Caco-2 (cell line): ENCODE measurements at places on chromosomes 16 and 17.
A peak's percentile ranks its signal among the peaks of the same experiment; 100 is the strongest.

DNA sequence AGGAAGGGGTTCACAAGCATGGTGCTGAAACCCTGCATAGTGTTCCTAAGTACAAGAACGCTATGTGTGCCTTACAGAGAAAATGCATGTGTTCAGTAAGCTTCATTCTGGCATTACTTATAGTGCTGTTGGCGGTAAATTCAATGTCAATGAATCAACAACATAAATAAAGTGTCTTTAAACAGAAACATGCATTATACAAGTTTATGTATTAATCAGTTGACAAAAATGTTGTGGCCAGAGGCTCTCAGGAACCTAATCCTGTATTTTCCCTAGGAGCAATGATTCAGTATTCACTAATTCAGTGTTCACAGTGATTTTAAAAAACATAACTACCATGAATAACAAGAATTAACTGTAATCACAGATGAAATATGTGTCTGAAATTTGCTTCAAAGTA lies 47.1 kb upstream of the MYOCD start:
- no peak for DNase-seq

- DNase-seq, result no peak
Measured at GRCh38 chr16:28067604-28068379, 4.3 kb upstream of the GSG1L start.

- DNase-seq, result no peak
Measured at GRCh38 chr17:57389473-57389872, 133.2 kb downstream of the MSI2 start.

- peak; percentile 45 for DNase-seq
Measured at GRCh38 chr17:1312261-1312870, 32.9 kb downstream of the TRARG1 start.

DNA sequence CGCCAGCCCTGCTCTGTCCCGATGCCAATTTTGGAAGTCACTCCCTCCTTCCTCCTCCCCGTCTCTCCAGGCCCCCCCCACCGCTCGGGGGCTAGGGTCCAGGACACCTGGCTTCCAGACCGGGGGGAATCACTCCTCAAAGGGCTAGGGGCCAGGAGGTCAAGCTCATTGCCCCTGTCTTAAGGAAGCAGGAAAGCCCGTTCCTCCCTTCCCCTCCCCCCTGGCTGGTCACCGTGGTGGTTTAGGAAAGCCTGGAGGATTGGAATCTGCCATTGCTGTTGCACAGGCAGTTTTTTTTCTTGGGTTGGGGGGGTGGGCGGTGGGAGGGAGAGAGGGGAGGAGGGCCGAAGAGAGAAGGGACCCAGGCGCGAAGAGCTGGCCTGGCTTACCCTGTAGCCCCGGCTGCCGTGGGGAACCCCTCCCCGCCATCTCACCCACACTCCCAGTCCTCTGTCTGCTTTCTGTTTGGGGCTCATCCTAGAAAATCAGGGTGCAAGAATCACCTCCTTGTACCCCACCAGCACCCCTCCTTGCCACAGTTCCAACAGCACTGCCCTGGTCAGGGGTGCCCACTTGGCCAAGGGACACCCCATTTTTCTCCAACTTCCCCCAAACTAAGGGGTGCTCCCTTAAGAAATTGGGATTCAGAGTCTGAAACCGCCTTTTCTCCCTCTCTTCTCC lies 2.9 kb upstream of the BCL6B start:
- no peak for DNase-seq

- DNase-seq, result no peak
Measured at GRCh38 chr17:62591333-62591732, 36.1 kb upstream of the MRC2 start.

DNA sequence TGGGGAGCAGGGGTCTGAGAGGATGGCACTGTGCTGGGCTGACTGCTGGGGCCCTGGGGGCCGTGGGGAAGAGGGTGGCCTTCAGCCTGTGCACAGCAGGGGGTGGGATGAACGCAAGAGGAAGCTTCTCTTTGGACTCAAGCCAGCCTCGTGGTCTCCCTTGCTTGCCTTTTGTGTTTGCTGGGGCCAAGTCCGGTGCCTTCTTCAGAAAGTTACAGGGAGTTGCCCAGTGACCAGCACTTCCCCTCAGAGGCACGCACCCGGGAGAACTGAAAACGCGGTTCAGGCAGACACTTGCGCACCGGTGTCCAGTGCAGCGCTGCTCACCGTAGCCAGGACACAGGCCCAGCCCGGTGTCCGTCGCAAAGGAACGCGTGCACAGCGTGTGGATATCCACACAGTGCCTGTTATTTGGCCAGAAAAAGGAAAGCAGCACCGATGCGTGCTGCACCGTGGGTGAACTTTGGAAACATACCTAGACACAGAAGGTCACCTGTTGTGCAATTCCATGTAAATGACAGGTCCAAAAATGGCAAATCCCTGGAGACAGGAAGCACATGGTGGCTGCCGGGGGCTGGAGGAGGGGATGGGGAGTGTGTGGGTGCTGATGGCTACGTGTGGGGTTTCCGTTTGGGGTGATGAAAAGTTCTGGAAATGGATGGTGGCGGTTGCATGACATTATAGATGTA lies 29.4 kb upstream of the NUDT16L1 start:
- DNase-seq, result no peak

DNA sequence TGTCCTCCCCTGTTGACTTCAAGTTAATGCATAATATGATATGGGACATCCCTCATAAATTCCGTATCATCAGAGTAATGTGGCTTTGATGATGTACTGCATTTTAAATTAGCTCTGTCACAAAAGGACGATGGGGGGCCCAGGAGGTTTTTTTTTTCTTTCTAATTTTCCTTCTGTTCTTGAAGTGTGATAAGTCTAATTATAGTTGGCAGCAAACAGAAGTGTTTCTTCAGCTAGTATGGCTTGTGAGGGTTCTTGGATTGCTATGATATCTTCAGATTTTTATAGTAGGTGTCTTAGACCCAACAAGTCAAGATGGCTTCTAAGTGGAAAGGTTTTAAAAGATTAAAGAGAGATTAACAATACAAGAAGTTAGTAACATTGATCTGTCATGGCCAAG lies 796.2 kb upstream of the RBFOX1 start:
- no peak for DNase-seq

DNA sequence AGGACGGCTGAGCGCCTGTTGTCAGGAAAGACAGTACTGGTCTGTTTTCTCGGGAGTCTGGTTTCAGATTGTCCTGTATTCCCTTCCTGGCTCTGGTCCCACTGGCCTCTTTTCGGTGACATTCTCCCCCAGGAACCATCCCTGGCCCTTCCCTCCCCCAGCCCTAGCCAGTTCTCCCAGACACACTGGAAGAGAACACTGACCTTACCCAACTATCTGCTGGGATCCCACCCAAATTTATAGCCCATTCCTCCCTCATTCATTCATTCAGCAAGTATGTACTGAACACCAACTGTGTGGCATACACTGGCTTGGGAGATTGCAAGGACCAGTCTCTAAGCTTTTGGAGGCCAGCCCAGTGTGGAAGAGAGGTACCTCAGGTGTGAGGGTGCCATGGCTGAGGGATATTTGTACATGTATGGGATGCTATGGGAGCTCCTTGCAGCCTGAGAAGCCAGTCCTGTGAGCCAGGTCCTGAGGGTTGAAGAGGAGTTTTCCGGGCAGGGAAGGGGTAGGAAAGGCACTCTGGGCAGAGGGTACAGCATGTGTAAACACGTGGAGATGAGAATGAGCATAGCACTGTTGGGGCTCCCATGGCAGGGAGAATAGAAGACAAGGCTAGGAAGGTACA lies 5.2 kb downstream of the RND2 start:
- no peak for DNase-seq

DNA sequence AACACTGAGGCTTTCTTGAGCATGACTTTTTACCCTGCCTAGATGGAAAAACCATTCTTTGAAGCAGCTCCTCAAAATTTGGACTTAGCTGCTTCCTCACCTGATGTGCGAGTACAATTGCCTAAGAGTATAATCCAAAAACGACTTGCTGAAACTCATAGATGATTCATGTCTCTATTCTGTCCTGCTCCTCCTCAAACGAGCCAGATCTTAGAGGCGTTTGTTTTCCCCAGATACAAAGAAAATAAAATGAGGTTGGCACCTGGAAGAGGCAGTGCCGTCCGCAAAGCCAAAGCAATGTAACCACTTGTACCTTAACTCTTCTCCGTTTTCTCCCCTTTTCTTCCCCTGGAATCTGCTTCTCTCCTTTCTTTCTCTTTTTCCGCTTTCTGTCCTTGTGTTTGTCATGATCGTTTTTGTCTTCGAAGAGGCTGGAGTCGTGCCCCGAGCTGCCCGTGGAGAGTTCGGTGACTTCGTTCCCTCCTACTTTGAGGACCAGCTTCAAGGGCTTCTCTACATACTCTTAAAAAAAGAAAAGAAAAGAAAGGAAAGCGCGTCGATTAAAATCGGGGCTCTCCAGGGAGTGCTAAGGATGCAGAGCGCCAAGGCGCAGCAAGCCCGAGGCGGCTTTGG lies 895 bp downstream of the BRD7 start:
- DNase-seq, result no peak

- DNase-seq, result no peak
Measured at GRCh38 chr16:58128181-58128631, 975 bp downstream of the CFAP20 start.

- DNase-seq, result no peak
Measured at GRCh38 chr17:68343976-68344375, 52.7 kb downstream of the ARSG start.

- DNase-seq, result no peak
Measured at GRCh38 chr16:12964461-12964860, 63.1 kb downstream of the SHISA9 start.

DNA sequence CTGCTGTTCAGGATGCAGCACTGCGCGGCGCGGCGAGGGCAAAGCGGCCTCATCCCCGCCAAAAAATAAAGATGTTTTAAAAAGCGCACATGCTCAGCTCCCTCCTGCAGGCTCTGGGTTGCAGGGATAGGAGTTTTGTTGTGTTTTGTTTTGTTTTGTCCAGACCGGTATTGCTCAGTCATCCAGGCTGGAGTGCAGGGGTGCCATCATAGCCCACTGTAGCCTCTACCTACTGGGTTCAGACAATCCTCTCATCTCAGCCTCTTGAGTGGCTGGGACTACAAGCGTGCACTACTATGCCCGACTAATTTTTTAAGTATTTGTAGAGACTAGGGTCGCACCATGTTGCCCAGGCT lies 636 bp downstream of the WWOX start:
- DNase-seq, result no peak

DNA sequence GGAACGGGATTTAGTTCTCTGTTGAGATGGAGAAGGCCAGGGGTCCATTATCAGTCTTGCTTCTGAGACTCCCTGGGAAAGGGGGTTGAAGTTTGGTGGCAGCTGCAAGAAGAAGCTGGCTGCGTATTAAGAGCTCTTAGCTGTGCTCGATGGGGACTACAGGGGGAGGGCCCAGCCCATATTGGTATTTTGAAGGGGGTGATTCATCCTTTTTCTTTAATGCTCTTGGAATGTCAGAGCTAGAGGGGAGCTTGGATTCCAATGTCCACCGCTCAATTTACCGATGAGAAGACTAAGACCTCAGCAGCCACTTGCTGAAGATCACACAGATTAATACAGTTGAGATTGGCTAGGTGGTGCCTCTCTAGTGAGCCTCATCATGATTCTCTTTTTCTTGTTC lies 5.0 kb downstream of the NOG start:
- no peak for DNase-seq
